SJSA1 (cell line): ENCODE measurements at places on chromosomes 16 and 17. TPM values are rescaled to one million over a fixed set of nuclear protein-coding genes. Genes with fewer than 3 reads are reported as not detected.

TLCD2 gene
- total RNA-seq: 0.34 and 0.95 TPM in 2 replicates

CA5A gene
- total RNA-seq: not detected in 2 replicates

DOC2A gene
- total RNA-seq: not detected in 2 replicates

CCDC200 gene
- total RNA-seq: not detected in 2 replicates

- no peak for DNase-seq
These were observed 27.1 kb downstream of the GINS3 start for GRCh38 chr16:58419241-58419990.

DNA sequence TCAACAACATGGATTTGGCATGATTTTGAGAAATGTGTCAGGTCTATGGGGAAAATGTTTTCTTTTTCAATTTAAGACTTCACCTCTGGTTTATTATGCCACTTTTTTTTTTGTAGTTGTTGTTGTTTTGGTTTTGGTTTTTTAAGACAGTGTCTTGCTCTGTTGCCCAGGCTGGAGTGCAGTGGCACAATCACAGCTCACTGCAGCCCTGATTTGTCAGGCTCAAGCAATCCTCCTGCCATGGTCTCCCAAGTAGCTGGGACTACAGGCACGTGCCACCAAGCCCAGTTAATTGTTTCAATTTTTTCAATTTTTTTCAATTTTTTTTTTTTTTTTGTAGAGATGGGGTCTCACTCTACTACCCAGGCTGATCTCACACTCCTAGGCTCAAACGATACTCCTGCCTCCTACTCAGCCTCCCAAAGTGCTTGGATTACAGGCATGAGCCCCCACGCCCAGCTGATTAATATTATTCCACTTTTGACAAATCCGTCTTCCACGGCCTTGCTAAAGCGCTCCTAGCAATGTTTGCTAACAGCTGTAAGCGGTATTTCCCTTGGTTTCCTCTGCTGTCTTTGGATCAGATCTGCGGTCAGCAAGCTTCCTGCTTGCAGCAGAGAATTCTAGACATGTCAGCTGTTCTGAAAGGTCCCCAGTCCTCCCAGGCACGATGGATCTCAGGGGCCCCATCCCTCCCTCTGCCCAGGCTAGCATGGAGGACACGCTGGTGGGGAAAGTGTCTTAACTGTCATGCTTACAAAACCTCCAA is 7.0 kb upstream of the MILR1 start:
- DNase-seq: peak; percentile 54

DNA sequence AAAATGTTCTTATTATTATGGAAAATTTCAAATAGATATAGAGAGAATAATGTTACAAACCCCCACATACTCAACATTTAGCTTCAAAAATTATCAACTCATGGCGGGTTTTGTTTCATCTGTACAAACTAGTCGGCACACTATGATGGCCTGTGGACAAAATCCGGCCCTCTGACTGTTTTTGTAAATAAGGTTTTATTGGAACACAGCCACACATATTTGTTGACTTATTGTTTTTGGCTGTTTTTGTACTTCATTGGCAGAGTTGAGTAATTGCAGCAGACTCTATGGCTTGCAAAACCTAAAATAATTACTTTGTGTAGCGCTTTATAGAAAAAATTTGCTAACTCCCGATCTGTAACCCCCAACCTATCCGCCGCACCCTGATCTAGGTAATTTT is 41.4 kb upstream of the CLEC18A start:
- no peak for DNase-seq

DNA sequence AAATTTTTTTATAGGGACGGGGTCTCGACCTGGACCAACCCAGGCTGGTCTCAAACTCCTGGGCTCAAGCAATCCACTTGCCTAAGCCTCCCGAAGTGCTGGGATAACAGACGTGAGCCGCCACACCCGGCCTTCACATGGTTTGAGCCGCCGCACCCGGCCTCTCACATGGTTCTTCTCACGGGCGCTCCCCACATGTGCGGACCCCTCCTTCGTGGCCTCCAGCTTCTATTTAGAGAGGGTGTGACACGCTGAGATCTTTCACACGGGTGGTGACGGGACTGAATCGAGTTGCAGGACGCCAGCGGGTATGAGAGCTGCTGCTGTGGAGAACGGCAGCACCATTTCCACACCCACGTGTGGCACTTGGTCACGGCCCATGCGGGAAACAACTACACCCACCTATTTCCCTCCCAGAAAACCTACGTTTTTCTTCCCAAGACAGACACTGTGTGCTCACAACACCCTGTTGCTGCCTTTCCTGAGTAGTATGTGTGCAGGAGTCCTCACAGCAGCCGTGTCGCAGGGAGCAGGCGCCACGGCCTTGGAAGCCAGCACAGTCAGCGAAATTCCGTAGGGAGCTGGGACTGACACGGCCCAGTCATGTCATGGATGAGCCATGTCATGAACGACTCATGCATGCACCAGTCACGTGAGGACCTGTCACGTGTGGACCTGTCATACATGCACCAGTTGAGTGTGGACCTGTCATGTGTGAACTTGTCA is 20.1 kb upstream of the ACSF3 start:
- no peak for DNase-seq

DNA sequence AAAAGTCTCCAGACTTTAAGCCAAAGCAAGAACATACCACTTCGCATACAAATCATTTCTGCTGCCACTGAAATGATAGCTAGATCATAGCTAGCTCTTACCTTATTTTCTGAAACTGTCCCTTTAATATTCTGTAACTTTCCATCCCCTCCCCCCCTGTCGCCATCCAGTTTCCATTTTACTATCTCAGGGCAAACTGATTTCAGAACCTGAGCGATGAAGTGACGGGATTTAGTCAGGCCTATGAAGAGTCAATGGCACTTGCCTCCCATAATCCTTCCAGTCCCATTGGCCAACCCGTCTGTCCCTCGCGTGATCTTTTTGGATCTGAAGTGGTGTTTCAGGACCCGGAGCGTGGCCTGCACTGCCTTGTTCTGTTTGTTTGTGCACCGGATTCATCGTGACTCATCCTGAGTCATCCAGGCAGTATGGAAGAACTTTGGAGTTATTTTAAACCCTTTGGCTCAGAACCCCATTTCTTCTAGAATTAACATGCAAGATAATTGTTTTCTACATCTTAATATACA is 199.8 kb upstream of the CHMP6 start:
- peak; percentile 99 for DNase-seq

- DNase-seq: no peak
These were observed 60.7 kb upstream of the TEX2 start for GRCh38 chr17:64323774-64324173.

- DNase-seq: no peak
These were observed 10.6 kb upstream of the HOXB2 start for GRCh38 chr17:48555258-48556228.

DNA sequence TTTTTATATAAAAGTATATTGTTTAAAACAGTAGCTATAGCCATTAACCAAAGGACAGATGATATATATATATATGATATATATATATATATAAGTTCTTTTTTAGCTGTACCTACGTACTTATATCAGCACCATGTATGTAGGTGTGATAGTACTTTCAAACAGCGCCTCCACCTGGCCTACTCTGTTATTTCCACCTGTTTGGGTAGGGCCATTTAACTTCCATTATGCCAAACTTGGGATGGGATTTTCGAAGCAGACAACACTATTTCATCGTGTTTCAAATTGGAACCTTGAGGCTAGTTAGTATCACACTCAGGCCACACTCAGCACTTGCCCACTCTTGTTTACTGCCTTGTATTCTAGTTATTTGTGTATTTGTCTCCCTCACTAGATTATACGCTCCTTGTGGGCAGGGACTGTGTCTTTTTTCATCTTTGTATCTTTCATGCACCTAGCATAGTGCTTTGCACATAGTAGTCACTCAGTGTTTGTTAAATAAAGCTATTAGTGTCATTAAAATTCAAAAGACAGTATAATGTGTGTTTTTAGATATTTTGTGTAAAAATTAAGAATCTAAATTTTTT is 11.8 kb upstream of the CLTC start:
- no peak for DNase-seq
